Aorta (tissue), 5 donors: ENCODE measurements at places on chromosomes 5 and 9. TPM values are rescaled to one million over a fixed set of nuclear protein-coding genes. Genes with fewer than 3 reads are reported as not detected.

- H3K36me3 ChIP-seq: no peaks in the 10 kb centered on the region
- no peaks in the 10 kb centered on the region for H3K27me3 ChIP-seq
- H3K4me1 ChIP-seq: no peaks in the 10 kb centered on the region
These were observed 4.7 kb downstream of the IRGM start for GRCh38 chr5:150851039-150851438.

The C6 gene
- total RNA-seq: 3.0 TPM

DNA sequence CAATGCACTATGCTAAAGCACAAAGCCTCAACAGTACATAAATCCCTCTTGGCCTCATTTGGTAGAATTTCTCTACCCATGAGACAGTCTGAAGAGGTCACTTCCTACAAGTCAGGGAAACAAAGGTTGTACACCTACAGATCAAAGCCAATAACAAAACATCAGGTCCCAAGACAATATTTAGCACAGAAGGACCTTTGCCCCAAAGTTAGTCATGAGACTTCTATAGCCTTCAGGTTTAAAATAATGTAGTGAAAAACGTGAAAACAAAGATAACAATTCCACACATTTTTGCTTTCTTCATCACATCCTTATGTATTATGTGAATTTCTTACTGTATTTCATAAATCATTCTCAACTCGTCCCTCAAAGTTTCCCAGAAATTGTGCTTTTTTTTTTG lies 15.8 kb downstream of the AFF4 start:
- no peak overlapping the region for H3K27ac ChIP-seq
- no peaks in the 10 kb centered on the region for H3K27me3 ChIP-seq
- H3K4me3 ChIP-seq: no peak overlapping the region
- no peak for DNase-seq
- H3K36me3 ChIP-seq: no peaks in the 10 kb centered on the region
- peaks cover 4% of the 10 kb centered on the region for H3K4me1 ChIP-seq

DNA sequence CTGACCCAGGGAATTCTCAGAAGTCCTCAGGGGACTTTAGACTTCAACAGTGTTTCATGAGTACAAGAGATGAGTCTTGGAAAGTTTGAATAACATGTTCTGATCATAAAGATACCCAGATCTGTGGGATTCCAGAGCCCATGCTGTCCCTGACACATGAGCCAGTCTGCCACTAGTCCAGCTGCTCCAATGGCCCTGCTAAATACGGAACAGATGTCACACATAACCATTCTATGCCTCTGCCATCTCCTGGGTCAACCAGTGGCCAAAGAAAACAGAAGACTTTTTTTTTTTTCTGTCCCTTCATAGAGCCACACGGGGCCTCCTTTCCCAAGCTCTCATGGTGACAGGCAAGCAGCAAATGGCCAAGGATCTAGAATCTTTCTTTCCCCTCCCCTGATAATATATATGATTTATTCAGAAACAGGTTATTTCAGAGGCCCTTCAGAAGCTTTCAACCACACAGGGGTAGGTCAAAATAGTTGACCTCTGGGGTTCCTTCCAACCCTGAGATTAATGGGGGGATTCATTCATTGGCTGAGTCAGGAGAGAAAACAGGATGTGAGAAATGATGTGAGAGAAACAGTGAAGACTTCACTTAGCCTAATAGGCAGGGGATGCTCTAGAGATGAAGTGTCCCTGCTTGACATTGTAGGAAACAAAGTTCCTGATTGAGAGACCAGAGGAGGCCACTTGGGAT lies 367.7 kb downstream of the CDK5RAP2 start:
- H3K27ac ChIP-seq: no peak overlapping the region
- no peaks in the 10 kb centered on the region for H3K27me3 ChIP-seq
- H3K4me3 ChIP-seq: no peak overlapping the region
- H3K36me3 ChIP-seq: no peaks in the 10 kb centered on the region
- DNase-seq: no peak

The TMEM203 gene
- total RNA-seq: 21.5 TPM

The NINJ1 gene
- 66.8 TPM for total RNA-seq

The COL23A1 gene
- total RNA-seq: 1.5 TPM

DNA sequence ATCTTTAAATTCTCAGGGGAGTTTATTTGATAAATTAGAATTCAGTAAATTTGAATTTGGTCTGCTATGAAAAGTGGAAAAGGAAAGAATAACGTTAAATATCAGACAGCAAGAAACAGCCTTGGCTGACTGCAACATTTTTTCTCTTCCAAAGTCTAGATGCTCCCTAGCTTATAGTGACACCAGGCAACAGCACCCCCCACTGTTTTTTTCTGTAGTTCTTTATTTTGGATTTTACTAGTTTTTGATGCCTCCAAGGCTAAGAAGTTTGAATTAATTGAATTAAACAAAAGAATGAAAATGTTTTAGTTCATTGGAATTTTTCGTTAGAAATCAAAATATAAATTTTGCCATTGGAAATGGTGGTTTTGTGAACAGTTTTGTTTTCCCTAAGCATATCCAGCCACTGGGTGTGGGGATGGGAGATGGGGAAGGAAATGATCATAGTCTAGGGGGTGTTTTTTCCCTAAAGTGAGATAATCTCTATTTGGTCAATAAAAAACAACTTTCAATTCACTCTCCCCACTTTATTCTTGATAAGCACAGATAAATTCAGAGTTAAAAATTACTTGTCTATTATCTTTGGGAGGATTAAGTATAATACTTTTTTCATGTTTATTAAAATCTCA lies 199.3 kb upstream of the CD180 start:
- no peaks in the 10 kb centered on the region for H3K27me3 ChIP-seq
- no peak overlapping the region for H3K4me3 ChIP-seq
- H3K27ac ChIP-seq: no peak overlapping the region
- H3K4me1 ChIP-seq: no peaks in the 10 kb centered on the region

DNA sequence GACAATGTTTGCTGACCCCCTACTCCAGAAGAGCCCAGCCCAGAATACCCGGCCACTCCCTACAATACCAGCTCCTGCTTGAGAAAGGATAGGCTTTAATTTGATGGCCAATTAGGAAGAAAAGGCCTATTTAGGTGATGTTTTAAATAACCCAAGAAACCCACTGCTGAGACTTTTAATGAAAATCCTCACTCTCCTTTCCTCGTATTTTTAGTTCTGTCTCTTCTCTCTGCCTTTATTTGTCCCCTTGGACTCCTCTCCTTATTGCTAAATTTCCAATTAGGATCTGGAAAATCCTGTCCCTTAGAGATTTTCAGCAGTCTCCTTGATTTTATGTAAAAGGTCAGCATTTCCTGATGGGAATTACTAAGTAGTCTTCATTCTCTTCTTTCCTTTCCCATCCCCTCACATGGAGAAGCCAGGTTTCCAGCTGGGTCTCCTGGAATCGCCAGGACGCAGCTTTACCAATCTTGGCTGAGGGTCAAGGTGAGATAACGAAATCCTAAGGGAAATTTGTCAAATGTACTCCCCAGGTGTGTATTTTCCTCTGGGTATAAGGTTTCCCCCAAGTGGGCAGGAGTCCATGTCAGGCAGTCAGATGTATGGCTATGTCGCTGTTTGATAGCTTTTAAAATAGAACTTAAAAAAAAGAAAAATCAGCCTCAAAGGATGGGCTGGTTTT lies 11.7 kb downstream of the STC2 start:
- no peaks in the 10 kb centered on the region for H3K27me3 ChIP-seq
- H3K36me3 ChIP-seq: no peaks in the 10 kb centered on the region

The NUTM2F gene
- not detected for total RNA-seq

- no peak overlapping the region for H3K27ac ChIP-seq
- no peak overlapping the region for H3K4me3 ChIP-seq
- H3K36me3 ChIP-seq: no peaks in the 10 kb centered on the region
- peaks cover 8% of the 10 kb centered on the region for H3K4me1 ChIP-seq
- peak; percentile 70 for DNase-seq
These were observed 20.0 kb downstream of the PITX1 start for GRCh38 chr5:135013947-135014570.

- no peak overlapping the region for H3K27ac ChIP-seq
- peaks cover 5% of the 10 kb centered on the region for H3K4me1 ChIP-seq
- no peaks in the 10 kb centered on the region for H3K27me3 ChIP-seq
- H3K4me3 ChIP-seq: no peak overlapping the region
These were observed 12.5 kb upstream of the ZSWIM6 start for GRCh38 chr5:61319388-61320146.

DNA sequence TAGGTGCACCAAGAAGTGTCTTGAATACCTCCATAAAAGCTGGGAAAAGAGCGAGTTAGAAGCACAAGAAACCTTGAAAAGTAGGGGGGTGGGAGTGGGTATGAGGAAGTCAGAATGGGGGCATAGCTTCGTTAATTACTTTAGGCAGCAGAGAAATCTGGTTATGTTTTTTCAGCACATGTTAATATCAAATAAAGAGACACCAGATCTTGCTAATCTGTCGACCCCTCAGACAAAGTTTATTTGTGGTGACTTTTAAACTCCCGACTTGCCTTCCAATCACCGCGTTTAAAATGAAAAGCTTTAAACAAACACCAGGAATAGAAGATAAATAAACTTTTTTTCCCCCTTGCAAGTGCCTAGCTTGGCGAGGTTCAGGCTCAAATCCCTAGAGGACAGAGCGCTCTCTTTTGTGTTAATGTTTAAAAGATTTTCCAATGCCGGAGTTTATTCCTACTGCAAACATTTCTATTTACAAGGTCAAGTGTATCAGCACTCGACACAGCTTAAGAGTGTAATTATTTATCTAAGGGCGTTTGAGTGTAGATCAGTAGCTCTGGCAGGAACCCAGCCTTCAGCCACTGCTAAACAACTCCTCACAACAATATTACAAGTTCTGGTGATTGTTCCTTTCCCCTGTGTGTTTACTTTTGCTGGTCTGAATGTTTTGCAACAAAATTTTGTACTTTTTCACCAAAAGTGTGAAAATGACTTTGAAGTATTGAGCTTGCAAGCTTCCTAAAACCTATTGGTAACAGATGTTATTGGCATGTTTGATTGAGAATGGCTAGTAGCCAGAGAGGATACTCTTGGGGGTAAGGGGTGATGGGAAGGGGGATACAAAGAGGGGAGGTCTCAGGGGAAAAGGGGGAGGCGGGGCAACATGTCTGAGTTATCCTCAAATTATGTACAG lies 3.8 kb downstream of the GAS1 start:
- DNase-seq: no peak
- no peaks in the 10 kb centered on the region for H3K4me1 ChIP-seq
- no peaks in the 10 kb centered on the region for H3K27me3 ChIP-seq
- H3K4me3 ChIP-seq: no peak overlapping the region
- H3K27ac ChIP-seq: no peak overlapping the region
- no peaks in the 10 kb centered on the region for H3K36me3 ChIP-seq

DNA sequence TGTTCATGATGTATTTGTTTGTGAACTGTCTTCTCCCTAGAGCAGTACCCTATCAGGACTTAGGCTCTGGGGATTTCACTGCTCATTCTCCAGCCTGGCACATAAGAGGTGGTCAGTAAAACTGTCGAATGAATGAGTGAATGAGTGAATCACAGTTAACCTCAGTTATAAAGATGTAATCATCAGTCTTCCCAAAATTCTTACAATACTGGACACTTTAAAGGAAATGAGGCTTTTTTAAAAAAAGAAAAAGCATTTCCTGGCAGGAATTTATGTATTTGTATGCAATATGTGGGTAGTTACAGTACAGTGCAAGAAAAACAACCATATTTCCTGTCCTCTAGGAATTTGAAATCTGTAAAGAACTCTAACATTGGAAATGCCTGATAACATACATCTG lies 59.6 kb downstream of the RAI14 start:
- H3K36me3 ChIP-seq: no peaks in the 10 kb centered on the region
- H3K4me1 ChIP-seq: peaks cover 3% of the 10 kb centered on the region
- H3K27me3 ChIP-seq: no peaks in the 10 kb centered on the region
- H3K27ac ChIP-seq: peak overlapping the region; percentile 65

The PIP5K1B gene
- total RNA-seq: 8.8 TPM

DNA sequence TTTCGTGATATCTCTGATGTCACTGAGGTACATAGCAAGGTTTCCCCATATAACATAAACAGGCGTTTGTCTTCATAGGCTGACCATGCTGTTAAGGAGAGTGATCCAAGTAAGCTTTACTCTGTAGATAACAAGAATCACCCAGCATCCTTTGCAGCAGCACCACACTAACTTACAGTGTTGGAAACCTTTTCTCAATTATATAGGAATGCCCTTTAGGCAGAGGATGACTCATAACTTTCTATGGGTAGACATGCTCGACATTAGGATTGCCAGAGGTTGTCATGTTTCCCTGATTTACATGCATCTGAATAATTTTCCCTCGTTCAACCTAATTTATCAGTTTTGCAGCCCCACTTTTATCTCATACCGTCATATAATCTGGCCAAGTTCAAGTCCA lies 870.0 kb upstream of the CDH9 start:
- no peaks in the 10 kb centered on the region for H3K36me3 ChIP-seq
- no peak overlapping the region for H3K4me3 ChIP-seq
- no peak overlapping the region for H3K27ac ChIP-seq
- DNase-seq: no peak
- no peaks in the 10 kb centered on the region for H3K4me1 ChIP-seq

DNA sequence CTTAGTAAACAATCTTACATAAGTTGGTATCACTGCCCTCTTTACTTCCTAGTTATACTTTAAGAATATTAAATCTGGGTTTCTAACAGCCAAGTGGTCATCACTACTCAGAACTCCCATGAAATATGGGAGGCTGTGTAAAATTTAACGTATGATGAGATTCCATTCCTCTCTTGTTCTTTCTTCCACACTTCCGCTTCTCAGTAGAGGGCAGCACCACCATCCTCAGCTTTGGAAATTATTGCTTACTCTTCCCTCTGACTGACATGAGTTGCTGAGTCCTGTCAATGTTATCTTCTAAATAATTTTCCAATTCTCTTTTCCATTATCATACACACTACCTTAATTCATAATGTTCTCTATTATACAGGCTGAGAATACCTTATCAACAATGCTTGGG lies 194.0 kb downstream of the RFX3 start:
- no peaks in the 10 kb centered on the region for H3K27me3 ChIP-seq
- DNase-seq: no peak
- no peaks in the 10 kb centered on the region for H3K4me1 ChIP-seq
- no peak overlapping the region for H3K4me3 ChIP-seq
- no peak overlapping the region for H3K27ac ChIP-seq

DNA sequence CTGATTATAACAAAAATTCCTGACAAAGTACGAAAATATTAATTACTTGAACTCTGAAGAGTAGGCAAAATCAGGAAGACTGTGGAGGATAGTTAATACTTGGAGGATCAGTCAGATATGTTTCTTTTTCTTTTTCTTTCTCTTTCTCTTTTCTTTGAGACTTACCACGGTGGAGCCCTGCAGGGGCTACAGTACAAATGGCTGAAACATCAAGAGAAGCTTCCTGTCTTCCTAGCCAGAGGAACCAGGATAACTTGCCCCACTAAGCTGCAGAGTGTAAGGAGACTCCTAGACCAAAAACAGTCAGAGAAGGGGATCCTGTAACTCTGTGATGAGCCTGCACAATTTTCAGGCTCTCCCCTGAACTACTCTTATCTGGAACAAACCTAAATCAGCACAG lies 324.6 kb upstream of the TYRP1 start:
- no peaks in the 10 kb centered on the region for H3K36me3 ChIP-seq
- no peak for DNase-seq
- no peaks in the 10 kb centered on the region for H3K27me3 ChIP-seq
- no peak overlapping the region for H3K4me3 ChIP-seq
- no peaks in the 10 kb centered on the region for H3K4me1 ChIP-seq

DNA sequence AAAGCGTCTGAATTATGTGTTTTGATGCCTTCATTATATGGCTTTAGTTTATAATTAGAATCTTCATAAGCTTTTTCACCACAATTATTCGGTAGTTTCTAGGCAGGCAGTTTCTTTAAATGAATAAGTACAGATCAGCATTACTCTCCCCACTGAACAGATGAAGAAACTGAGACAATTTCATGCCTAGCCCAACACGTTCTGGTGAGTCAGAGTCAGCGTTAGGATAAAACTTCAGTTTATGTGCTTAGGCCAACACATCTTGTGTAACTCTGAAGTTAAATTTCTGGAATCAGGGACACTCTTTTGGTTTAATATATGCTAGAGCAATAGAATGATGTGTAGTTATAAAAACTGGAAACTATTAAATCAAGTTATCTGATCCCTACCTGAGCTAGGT lies 186.7 kb upstream of the ELL2 start:
- no peak for DNase-seq
- H3K27ac ChIP-seq: no peak overlapping the region
- no peaks in the 10 kb centered on the region for H3K36me3 ChIP-seq
- H3K4me1 ChIP-seq: peaks cover 4% of the 10 kb centered on the region
